ENCODE measurements at places on chromosomes 11 and 22.

- DNase-seq, result no peak
These were observed 916.8 kb downstream of the METTL15 start for GRCh38 chr11:29025001-29025400.

GRCh38 chr11:115505175-115505574 lies 960 bp upstream of the CADM1 start:
- DNase-seq, result no peak

- no peak for DNase-seq
These were observed 33.6 kb upstream of the FIBIN start for GRCh38 chr11:26960281-26960680.

DNA sequence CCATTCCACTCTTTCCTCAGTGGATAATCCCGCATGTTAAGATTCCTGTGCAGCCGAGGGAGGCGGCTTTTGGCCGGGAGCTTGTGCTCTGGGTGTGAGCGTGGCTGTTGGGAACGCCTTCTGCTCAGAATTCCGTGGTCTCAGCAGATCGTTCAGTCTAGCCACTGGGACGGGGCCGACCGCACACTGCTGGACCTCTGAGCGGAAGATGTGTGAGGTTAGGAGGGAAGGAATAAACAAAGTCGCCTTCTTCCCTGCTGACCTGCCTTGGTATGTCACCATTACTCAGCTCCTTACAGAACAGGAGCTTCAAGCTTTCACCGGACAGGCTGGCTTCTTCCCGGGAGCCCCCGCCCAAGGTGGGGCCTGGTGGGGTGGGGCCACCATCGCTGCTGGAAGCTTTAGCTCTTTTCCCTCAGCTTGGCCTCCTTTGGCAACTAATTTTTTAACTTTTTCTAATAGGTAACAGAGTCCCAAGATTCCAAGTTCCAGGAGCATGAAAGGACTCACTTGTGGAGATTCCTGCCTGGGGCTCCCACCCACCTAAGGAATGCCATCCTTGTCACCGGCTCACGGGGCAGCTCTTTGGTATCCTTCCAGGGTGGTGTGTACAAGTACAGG lies 22.5 kb upstream of the SEPTIN5 start:
- DNase-seq, result peak; percentile 8

GRCh38 chr22:33678523-33678922 lies 241.8 kb downstream of the LARGE1 start:
- DNase-seq, result no peak

DNA sequence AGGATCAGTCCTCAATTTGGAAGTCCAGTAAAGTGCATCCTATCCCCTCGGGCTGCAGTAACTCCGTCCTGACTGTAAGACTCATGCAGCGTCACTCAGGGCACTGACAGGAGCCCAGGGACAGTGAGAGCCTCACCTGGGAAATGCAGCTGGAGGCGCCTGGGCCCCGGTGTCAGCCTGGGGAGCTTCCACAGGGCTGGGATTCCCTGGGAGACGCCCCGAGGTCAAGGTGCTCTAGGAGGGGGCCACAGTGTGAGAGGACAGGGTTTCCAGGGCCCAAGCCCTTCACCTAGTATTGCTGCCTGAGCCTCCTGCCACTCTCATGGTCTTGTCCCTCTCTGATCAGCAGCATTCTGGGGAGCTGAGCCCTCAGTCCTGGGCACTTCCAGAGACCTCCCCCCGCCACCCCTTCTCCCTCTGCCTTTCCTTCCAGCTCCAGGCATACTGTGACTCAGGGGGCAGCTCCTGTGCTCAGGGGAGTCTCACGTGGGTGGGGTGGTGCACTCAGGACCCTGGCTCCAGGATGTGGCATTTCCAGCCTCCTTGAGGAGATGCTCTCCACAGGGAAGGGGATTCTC lies 99.1 kb upstream of the IGLL5 start:
- DNase-seq, result no peak

DNA sequence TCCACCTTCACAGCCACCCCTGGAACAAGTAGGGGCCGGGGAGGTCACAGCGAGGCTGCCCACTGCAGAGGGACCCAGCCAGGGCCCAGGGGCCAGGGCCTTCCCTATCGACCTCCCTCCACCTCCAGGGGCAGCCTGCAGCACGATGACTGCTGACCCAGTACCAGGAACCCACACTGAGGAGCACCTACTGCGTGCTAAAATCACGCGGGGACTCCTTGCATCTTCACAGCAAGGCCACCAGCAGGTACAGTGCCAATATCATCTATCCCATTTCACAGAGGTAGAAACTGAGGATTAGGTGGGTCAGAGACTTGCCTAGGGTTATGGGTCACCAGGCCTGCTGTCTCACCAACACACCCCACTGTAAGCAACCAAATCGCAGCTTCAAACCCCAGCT lies 14.6 kb downstream of the MACROD1 start:
- DNase-seq, result no peak

DNA sequence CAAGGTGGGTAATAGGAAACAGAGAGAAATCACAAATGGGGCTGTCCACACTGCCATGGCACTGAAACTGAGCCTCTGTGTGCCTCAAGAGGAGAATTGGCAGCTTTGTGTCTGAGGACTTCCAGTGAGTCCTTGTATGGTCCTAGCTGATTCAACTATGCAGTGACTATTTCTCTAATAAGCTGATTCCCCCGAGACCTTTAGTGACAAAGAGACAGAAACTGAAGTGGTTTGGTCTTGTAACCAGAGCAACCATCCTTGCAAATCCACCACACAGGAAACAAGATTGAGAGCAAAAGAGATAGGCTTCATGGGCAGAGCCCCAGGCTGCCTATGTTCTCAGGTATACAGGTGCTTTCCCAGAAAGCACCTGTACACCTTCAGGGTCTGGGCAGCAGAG lies 1038.5 kb downstream of the NTM start:
- DNase-seq, result no peak

- no peak for DNase-seq
These were observed 240.6 kb upstream of the PDGFD start for GRCh38 chr11:104404231-104405175.

- DNase-seq, result no peak
These were observed 426.8 kb upstream of the CADM1 start for GRCh38 chr11:115930886-115931547.

DNA sequence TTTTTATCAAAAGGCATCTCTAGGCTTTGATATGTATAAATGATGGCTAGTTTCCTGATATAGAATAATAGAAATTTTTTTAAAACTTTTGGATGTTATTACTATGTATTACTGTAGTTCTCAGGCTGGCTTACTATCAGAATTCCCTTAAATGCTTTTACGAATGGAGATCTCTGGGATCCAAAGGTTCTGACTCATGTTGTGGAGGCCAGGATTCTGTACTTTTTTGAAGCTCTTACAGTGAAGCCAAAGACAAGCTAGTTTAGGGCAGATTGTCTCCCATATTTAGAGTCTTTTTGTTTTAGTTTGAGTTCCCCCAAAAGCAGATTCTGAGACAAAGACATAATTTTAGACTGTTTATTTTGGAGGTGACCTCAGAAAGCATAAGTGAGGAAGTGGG lies 265.9 kb upstream of the SESN3 start:
- DNase-seq, result no peak

DNA sequence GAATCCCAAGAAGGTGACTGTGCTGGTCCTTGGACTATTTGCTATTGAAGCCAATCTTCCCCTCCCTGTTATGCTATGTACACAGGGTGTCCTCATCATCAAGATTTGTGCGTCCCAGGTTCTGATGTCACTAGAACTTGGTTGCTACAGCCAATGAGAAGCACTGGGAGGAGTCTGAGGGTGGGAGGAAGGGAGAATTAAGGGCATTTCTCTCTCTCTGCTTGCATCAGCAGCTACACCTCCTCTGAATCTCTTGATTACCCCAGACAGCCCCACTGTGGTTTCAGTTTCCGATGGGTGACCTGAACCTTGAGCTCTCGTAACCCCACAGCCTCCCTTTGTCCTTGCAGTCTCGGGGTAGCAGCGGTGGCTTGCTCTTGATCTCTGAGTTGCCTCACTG lies 212.4 kb upstream of the SESN3 start:
- no peak for DNase-seq

GRCh38 chr22:38732251-38732815 lies 23.5 kb downstream of the SUN2 start:
- DNase-seq, result no peak

DNA sequence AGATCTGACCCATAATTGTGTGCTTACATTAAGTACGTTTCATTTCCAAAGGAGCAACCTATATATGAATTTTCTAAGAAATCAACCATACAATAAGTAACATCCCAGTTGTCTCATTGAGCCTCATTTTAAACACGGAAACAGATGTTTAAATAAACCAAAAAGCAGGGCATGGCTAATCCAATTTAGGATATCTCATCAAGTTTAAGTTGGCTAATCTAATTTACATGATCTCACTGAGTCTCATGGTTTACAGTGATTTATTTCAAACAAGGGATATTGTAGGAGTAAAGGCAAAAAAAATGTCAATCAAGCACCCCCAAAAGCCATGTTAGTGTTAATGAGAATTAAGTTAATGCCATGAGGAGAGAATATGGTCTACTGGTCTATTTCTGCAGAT lies 499.8 kb upstream of the CCDC90B start:
- no peak for DNase-seq

DNA sequence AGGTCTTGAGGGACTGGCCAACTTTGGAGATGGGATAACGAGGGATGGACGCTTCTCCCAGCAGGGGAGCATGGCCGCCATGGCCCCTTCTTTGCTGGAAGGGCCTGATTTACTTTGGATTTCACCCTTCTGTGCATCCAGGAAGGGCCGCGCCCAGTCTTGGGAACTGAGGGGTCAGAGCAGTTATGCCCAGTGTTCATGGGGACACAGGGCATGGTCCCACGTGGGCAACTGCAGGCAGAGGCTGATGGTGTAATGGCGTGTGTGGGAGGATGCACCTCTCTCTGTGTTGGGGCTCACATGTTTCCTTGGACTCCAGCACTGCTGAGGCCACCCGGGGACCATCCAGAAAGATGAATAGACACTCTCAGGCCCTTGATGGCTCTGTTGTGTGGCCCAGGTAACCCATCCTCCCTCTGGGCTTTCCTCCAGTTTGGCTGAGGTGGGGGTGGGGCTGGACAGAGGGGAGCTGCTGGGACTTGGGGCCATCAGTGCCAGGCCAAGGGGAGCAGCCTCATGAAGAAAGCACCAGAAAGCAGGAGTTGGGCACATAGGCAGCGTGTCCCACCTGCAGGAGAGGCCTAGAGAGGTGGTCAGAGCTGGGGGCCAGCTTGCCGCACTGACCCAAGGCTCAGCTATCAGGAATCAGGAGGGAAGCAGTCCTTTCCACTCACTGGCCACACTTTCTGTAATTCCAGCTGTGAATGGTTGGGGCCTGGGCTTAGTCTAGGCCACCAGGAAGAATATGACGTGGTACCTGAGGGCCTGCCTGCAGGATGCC lies 1033.9 kb downstream of the TBC1D22A start:
- no peak for DNase-seq

DNA sequence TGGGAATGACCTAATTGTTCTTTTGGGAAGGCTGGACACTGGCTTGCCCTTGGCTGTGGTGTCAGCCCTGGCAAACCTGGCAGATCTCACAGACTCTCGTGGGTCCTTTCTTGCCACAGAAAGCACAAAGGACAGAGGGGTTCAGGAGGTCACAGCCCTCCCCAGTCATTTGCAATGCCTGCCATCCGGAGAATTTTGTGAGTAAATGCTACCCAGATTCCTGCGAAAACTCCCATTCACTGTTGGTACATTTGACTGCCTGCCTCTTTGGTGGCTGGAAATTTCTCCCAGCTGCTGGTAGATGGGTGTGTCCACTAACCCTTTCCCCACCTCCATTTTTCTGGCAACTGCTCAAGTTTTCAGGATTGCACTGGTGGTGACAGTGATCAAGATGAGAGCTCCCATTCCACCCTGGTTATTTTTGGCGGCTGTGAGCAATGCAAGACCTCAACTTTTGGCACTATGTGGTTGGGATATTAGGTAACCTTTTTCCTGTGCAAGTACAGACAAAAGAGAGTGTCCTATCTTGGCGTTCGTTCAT lies 155.7 kb downstream of the NAV2 start:
- peak; percentile 72 for DNase-seq

DNA sequence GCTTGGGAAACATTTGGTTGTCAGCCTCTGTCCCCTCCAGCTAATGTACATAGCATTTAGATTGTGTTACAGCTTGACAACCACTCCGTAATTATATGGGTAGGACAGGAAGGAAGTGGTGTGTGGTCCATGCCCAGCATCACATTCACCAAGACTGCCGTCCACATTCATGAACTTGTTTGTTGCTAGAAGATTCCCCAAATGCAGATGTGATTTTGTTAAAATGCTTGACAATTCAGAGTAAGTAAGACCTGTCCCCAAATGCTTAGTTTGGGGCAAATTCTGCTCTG lies 1482.7 kb downstream of the TBC1D22A start:
- DNase-seq, result no peak

DNA sequence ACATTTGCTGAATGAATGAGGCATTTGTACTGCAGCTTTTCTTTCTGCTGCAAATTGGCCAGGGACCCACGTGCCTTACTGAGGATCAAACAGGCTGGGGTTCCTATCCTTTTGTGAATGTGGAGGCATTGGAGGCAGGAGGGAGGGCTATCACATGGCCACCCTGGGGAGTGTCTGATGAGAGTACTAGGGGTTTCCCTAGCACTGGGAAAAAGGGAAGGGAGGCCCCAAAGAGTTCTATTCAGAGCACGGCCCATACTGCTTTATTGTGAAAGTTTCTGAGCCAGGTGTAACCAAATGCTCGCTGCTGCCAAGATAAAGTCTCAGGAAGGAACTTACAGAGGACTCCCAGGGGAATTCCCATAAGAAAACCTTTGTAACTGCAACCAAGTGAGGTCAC lies 78.4 kb upstream of the ANO1 start:
- DNase-seq, result no peak

GRCh38 chr22:48740086-48740730 lies 1087.5 kb downstream of the BRD1 start:
- DNase-seq, result no peak

- DNase-seq, result no peak
These were observed 100.0 kb upstream of the SOX6 start for GRCh38 chr11:16456366-16456765.

DNA sequence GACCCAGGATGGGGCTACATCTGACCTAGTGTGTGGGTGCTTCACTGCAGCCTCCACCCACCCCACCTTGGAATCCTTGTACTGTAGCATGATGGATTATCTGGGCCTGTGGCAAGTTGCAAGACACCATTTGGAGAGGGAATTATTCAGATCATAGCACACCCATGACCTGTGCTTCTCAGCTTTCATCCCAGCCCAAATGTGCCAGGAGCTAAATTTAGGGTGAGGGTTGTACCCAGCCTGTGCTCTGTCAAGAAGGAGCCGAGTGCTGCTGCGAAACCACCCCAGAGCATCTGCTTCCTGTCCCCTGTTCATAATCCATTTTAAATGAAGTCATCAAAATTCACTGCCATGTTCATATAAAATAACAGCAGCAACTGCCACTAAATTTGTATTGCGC lies 394.5 kb downstream of the SHANK2 start:
- no peak for DNase-seq

GRCh38 chr11:112016765-112017376 lies 8.3 kb upstream of the DLAT start:
- peak; percentile 81 for DNase-seq

GRCh38 chr11:74014880-74015279 lies 6.0 kb upstream of the UCP3 start:
- no peak for DNase-seq
